ENCODE measurements at places on chromosomes 4 and X.

GRCh38 chr4:142405695-142406498, 440.2 kb downstream of the INPP4B start:
- no peak for DNase-seq

GRCh38 chr4:99507762-99508161, 3.1 kb upstream of the C4orf17 start:
- no peak for DNase-seq

- DNase-seq, result no peak
Measured at GRCh38 chr4:89299153-89299791, 8.3 kb downstream of the GPRIN3 start.

GRCh38 chrX:44946771-44947170, 73.8 kb downstream of the KDM6A start:
- no peak for DNase-seq

GRCh38 chr4:170014359-170015011, 11.7 kb downstream of the MFAP3L start:
- DNase-seq, result no peak

DNA sequence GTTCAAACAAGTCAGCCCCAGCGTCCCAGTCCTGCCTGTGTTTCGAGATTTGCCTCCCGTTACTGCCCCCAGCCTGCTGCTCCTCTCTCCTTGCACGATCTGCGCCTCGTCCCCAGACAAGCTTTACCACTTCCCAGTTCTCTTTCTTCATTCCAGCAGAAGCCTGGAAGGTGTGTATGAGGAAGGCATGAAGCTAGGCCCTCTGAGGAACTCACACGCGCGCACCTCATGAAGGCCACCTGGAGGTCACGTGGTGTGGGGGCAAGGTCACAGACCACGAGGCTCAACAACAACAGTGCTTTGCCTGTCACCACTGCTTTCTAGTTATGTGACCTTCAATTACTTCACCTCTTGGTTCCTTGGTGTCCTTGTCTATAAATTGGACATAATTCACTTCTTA, 181.0 kb downstream of the PALLD start:
- DNase-seq, result no peak

DNA sequence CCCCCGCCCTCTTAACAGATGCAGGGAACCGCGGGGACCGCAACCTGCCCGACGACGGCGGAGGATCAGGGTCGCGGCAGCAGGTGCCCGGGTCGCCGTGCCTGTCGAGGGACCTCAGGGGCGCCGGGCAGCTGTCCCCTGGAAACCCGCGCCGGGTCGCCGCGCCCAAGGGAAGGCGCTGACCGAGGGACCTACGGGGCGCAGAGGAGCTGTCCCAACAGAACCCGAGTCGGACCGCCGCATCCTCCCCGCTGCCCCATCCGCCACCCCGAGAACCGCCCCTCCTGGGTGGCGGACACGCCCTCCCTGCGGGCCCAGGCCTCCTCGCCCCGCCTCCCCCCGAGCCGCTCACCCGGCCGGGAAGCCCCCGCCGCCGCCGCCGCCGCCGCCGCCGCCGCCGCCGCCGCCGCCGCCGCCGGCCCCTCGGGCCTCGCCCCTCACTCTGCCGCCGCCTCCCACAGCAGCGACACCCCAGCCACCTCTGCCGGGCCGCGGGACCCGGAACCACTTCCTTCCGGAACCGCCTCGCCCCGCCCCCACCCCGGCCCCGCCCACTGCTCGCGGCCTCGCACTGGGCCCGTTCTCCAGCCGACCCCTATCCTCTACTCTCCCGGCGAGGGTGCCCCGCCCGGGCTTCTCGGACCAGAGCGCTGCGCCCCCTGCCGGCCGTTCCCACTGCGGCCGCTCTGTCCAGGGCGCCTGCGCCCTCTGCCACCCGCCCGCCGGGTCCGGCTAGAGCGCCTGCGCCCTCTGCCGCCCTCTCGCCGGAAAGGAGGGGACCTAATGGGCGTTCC, at the start of gene BCLAF3:
BCLAF3 (minus strand) TSS at position 506 of the 794 bp plus-strand sequence. CDS start 20,797 bp downstream, outside the sequence.
- DNase-seq, result peak; percentile 80

GRCh38 chr4:91113130-91113706, 986.0 kb downstream of the CCSER1 start:
- DNase-seq, result no peak

GRCh38 chr4:153275380-153276276, 68.9 kb upstream of the MND1 start:
- DNase-seq, result no peak

DNA sequence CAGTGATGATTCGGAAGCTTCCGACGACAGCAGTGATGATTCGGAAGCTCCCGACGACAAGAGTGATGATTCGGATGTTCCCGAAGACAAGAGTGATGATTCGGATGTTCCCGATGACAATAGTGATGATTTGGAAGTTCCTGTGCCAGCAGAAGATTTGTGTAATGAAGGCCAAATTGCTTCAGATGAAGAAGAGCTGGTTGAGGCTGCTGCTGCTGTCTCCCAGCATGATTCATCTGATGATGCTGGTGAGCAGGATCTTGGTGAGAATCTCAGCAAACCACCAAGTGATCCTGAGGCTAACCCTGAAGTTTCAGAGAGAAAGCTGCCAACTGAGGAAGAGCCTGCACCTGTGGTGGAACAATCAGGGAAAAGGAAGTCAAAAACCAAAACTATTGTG, 14.2 kb downstream of the CXCR3 start:
- no peak for DNase-seq

- DNase-seq, result no peak
Measured at GRCh38 chr4:73970011-73970410, 11.8 kb downstream of the PF4 start.

DNA sequence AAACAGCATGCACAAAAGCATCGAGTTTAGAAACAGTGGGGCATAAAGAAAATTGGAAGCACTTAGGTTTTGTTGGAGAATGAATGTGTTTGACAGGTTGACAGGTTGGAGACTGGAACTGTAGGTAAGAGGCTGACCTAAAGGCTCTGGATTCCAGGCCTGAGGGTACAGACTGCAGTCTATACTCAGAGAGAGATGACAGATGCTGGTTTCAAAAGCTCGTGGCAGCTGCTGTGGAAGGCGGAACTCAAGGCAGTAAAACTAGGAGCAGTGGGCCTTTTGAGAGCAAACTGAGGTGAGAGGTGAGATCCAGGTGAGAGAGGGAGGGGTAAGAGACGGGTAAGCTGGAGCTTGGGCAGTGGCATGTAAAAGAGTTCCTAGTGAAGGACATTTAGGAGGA, 415.2 kb downstream of the TRIML1 start:
- DNase-seq, result no peak

GRCh38 chr4:86117705-86118302, 242.0 kb downstream of the MAPK10 start:
- DNase-seq, result no peak

DNA sequence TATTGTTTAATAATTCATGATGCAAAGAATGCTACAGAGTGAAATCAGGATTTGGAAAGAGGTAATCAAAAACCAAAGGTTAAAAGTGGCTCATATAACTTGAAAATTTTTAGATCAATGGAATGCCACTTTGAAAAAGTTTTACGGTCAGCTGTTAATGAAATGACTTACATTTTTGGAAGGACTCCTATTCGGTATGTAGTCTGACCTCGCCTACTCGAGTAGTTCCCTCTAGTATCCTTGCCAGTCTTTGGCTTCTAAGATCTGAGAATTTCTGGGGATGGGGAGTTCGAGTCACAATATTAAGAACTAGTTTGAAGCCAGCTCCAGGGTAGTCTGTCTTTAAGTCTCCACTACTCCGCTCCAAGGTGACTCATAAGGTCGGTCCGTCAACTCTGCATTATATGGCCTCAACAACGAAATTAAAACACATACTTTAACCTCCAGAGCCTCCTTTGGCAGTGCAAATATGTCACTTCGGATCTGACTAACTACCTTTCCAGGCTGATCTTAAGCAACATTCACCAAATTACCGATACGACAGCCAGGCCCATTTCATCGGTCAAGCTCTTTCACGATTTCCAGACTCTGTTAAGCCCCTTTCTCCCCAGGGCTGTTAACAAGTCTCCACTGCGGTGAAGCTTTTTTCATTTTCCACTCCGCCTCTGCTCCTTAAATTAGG, 733 bp upstream of the NAA15 start:
- no peak for DNase-seq

- peak; percentile 3 for DNase-seq
Measured at GRCh38 chr4:148444296-148445070, 2.3 kb upstream of the NR3C2 start.

DNA sequence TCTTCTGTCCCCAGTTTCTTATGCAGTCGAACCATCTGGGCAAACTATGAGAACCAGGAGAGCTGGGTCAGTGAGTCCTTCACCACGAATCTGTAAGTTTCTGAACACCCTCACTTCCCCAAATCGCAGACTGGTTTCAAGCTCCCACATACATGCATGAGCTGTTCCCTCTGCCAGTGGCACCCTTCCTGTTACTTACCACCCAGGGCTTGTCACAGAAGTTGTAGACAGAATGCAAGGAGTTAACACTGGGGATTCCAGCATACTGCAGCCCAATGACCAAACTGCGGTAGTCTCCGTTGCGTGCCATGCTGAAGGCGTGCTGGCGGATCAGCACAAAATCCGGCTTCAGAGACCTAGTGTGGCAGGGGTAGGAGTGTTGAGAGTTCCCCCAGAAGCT, 14.6 kb downstream of the SYN1 start:
- DNase-seq, result no peak

DNA sequence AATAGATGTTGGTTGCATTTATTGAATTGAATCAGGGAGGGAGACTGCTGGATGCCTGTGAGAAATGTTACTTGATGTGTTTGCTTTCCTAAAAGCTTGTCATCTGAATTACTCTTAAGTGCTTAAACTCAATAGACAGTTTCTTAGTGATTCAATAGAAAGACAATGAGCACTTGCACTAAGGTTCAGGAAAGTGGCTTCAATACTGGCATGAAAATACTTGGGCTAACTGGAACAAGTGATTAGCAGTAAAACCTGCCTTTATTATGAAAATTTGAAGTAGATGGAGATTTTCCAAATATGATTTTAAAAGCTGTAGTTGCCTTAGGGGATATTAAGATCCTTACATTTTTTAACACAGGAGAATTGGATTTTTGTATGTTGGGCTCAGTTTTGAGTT, 123.3 kb downstream of the RNF150 start:
- no peak for DNase-seq

- no peak for DNase-seq
Measured at GRCh38 chrX:53089224-53089842, 4.6 kb upstream of the KANTR start.

- DNase-seq, result no peak
Measured at GRCh38 chr4:37762991-37763368, 63.5 kb upstream of the PGM2 start.

DNA sequence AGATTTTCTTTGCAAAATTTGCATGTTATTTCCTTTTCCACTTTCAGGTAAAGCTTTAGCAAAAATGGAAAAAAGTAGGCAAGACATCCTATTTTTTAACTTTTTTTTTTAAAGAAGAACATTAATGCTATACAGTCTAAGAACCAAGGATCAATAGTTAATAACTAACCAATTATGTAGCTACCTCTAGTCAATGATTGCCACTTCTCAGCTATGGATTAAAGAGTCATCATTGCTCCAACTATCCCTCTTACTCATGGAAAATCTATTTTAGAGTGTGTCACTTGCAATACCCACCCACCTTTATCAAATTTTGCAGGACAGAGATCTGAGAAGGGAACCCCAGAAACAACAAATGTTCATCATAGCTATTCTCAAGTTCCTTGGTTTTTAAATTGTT, 223.1 kb downstream of the ANK2 start:
- DNase-seq, result no peak

- no peak for DNase-seq
Measured at GRCh38 chrX:28997706-28998463, 410.6 kb downstream of the IL1RAPL1 start.

GRCh38 chr4:146943691-146944375, 1.8 kb downstream of the TTC29 start:
- no peak for DNase-seq

- no peak for DNase-seq
Measured at GRCh38 chr4:72690771-72691170, 121.8 kb upstream of the ADAMTS3 start.

DNA sequence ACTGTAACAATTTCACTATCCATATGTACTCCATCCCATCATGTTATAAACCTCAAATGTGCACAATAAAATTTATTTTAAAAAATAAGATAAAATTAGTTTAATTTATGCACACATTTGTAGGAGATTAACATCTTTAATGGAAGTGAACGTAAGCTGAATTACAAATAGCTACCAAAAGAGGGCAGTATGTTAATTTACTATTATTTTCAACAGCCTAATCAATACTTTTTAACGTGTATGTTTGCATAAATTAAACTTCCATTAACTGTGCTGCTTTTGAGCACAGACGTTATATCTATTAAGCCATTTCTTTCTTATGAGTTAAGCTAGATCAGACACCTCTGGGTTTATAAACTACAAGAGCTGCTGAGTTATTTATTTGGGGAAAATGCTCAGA, 56.5 kb upstream of the PHKA2 start:
- DNase-seq, result no peak

All from stimulated activated CD8-positive, alpha-beta memory T cell treated with anti-CD3 and anti-CD28 coated beads, Interleukin-15, amount 100 ng/mL, for 24 hours (primary cell).